AG08396 (cell line): ENCODE measurements at places on chromosomes 4 and X.

DNA sequence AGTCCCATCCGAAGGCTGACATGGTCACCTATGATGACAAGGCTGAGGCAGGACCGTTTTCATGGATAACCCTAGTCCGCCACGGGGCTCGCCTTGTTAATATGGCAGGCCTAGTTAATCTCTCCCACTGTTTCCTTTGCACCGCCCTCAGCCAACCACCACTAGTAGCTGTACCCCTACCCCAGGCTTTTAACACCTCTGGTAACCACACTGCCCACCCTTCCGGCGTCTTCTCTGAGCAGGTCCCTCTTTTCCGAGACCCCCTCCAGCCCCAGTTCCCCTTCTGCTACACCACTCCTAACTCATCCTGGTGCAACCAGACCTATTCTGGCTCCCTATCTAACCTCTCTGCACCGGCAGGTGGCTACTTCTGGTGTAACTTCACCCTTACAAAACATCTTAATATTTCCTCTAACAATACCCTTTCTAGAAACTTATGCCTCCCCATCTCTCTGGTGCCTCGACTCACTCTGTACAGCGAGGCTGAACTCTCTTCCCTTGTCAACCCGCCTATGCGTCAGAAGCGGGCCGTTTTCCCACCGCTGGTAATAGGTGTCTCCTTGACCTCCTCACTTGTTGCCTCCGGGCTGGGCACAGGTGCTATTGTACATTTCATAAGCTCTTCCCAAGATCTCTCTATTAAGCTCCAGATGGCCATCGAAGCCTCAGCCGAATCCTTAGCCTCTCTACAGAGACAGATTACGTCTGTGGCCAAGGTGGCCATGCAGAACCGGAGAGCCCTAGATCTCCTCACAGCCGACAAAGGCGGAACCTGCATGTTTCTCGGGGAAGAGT lies 964.4 kb downstream of the RPA4 start:
- DNase-seq = no peak

DNA sequence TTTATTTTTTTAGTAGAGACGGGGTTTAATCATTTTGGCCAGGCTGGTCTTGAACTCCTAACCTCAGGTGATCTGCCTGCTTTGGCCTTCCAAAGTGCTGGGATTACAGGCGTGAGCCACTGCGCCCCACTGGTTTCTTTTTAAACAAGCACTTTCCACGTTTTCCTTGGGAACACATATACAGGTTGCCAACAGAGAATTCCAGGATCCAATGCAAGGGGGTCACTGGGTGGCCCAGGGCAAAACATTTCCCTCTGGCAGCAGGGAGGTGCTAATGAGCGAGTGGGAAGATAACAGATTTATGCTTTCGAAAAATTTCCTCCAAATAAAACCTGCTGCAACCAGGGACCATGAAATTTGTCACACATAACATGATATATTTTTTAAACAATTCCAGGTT lies 41.1 kb downstream of the ADRA2C start:
- no peak for DNase-seq

DNA sequence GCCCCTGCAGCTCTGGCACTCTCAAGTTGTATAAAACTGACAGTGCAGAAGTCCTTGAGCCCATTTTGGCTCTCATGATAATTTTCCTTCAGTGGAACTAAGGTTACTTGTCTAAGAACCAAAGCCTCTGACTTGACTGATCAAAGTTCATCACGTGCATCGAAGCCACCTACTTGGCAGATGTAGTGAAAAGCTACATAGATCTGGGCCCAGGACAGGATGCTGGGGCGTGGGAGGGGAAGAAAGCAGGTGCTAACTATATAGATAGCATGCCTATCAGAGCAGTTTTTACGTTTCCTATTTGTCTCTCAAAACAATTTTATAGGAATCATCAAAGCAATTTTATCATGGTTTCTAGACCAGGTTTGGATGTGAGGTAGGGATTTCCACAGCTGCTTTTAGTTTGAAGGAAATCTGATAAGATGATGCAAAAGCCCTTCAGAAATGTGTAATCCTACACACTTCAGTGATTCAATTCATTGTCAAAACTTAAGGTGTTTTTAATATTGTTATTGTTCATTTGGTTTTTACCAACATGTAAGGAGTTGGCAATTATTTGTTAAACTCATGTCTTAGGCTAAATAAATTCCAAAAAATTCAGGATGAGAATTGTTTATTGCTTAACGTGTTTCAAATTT lies 1.2 kb upstream of the CD40LG start:
- no peak for DNase-seq

- DNase-seq = no peak
Observed at GRCh38 chr4:140854168-140854567, 98.0 kb upstream of the TBC1D9 start.

DNA sequence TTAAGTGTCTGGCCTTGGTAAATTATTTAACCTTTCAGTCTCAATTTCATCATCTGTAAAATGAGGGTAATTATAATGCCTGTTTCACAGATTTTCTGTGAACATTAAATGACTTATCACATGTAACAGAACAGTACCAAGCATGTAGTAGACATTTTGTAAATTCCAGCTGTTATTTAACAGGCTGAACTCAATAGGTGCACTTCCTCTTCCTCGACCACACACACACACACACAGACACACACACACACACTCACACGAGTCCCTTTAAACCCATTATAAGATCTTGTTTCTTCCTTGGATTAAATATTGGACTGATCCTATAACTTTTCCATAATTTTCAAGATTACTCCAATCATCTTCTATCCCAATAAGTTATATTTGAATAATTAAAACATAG lies 53.4 kb upstream of the COL25A1 start:
- DNase-seq = no peak

DNA sequence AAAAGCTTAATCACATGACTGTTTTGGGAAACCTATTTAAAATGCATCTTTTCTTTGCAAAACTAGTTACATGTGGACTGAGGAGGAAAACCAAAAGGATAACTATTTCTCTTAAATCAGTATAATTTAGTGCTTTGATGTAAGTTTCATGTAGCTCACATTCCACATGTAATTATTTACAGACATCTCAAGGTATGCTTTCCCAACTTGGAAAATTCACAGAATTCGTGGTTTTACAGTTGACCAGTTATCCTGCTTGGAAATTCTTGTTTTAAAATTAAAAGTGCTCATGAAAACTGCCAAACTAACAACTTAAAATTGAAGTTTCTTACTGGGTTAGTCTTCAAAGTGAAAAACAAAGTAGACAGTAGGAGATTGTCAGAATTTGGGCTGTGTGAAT lies 52.4 kb downstream of the EDNRA start:
- no peak for DNase-seq
